MG63 (cell line): ENCODE measurements at places on chromosomes 12 and 14.

DNA sequence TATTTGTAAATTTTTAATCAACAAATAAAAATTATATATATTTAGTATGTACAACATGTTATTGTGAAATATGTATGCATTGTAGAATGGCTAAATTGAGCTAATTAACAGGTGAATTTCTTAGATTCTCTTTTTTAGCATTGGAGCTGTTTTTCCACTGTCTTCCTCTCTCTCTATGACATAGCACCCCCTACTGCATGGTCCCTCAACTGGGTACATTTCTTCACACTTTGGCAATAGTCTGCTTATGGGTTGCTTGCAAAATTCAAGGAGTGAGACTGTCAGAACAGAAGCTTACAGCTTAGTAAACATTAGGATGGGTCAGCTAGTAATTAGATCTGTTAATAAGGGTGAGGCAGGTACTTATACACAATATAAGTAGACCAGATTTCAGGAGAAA lies 658.5 kb upstream of the MGAT4C start:
- no peak for DNase-seq

DNA sequence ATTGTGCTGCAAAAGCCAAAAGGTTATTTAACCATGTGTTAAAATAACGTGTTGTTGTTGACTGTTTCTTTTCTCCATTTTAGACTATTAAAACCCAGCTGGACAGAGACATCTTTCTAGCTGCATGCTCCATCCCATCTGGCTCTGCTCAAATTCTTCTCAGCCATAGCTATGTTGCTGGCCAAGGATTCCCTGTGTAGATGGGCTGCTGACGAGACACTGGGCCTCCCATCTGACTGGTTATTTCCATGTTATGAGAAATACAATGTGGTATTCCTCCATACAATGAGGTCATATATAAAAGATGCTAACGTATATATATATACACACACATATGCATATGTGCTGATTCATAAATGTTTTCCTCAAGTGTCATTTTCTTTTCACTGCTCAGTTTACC lies 30.1 kb downstream of the MED13L start:
- no peak for DNase-seq

DNA sequence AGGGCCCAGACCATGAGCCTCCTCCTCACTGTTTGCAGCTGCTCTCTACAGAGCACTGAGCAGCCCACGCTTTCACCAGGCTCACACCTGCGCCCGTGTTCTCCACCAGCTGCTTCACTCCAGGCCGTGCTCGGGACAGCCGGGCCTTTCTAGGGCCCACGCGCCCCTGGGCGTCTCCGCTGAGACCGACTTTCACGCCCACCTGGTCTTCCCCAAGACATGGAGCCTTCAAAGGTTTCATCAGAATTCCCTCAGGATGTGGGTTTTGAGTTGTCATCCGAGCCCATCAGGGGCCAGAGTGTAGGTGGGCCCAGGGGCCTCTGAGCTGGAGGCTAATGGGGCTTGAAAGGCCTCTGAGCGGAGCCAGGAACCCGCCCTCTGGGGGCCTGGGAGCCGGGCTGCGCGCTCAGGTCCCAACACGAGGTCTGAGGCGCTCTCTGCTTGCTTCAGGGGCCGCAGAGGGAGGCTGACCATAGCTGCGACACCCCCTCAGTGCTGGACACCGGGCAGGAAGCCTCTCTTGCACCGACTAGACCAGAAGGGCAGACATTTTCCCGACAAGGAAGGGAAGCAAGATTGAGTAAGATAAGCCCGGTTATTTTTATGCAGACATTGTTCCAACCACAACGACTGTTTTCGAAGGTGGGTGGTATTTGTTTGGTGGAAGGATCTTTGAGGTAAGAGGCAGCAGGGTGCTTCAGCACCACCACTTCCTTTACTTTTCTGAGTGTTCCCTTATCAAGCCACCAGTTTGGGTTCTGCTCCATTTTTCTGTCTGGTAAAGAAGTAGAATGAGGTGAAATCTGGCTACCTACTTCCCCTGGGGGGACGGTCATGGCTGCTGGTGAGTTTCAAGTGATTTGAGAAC lies 125.0 kb upstream of the FUT8 start:
- DNase-seq: no peak

GRCh38 chr12:83996671-83997070 lies 915.9 kb downstream of the SLC6A15 start:
- no peak for DNase-seq

GRCh38 chr14:104865631-104866441 lies 768 bp downstream of the CEP170B start:
- DNase-seq: peak; percentile 80

DNA sequence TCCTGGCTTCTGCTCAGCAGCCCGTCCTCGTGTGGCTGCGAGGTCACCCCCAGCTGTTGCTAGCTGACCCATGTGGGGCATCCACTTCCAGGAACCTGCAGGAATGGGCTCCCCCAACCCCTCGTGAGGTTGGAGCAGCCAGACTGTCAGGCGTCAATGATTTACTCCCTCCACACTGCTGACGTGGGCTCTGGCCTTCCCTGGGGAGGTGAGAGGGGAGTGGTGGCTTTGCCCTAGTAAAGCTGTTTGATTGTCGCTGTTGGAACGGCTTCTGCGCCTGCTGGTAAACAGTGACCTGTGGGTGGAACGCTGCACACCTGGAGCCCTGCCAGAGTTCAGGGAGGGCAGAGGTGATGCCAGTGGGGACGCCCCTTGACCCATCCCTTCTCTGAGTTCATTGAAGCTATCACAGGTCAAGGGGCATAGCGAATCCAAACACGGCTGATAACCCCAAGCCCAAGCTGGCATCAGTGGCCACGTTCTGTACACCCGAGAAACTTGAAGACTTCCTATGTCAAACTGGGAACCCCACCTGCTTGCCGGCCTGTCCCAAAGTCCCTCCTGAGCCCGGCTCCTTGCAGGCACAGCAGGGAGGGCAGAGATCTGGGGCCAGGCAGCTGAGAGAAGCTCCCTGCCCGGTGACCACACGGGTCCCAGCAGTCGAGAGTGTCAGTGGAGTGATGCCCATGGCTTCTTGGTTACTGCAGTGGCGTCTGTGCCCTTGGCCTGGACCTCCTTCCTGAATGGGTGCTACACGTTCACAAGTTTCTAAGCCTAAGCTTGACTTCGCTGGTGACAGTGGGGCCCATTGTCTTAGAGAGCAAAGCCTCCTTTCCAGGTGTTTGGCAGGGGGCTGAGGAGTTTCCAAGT lies 2.7 kb downstream of the ASPG start:
- no peak for DNase-seq

GRCh38 chr14:106372870-106373652 lies 846.7 kb downstream of the TMEM121 start:
- peak; percentile 20 for DNase-seq

GRCh38 chr12:20339060-20339459 lies 29.3 kb upstream of the PDE3A start:
- no peak for DNase-seq

DNA sequence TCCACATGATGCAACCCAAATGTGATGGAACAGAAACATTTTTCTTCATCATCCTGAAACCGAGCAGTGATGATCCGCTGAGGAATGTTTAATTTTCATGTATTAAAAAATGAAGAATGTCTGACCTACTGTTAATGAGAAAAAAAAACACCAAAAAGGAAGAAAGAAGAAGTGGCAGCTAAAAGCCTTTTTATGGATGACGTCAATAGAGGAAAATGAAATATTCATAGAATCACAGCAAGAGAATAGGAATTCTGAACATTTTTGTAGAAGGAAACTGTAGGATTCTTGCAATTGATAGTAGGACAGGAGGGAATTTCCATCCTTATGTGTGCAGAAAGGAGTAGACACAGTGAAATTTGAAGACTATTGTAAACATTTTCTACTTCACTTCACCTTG lies 112.9 kb downstream of the PRKCH start:
- no peak for DNase-seq
